Stimulated activated CD4-positive, alpha-beta T cell treated with anti-CD3 and anti-CD28 coated beads, Interleukin-15, amount 100 ng/mL, for 48 hours (primary cell): ENCODE measurements at places on chromosomes 12 and 14.

DNA sequence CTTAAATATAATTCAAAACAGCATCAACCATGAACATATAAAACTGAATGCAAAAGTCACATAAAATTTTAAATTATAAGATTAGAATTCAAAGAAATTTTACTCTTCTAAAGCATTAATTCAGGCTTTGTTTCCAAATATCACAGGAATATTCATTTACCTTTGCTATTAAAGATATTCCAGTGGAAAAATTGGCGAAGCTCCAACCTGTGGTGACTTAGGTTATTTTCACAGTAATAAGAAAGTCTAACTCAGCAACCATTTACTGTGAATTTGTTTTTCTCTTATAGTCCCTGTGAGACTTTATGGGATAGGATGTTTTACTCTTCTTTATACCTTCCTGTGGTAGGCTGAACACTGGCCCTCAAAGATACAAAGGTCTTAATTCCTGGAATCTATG, 3.2 kb downstream of the WDR89 start:
- no peak for DNase-seq

DNA sequence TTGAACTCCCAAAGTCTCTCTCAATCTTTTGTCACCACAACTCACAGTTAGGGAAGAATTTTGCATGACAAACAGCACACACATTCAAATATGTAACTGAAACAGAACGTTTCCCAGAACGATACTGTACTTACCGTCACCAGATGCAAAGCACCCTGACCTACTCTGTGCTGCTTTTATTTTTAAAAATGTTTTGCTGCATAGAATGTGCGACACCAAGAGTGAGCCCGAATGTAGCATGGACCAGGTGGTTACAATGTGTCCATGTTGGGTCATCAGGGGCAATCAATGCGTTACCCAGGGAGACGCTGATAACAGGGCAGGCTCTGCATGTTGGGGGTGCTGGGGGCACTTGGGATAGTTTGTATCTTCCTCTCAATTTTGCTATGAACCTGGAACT, 14.6 kb upstream of the EIF5 start:
- no peak for DNase-seq

GRCh38 chr12:87152075-87152474, 877.1 kb downstream of the C12orf50 start:
- no peak for DNase-seq

GRCh38 chr12:53659011-53659551, 16.8 kb downstream of the ATP5MC2 start:
- no peak for DNase-seq

GRCh38 chr12:39161465-39162085, 256.2 kb upstream of the CPNE8 start:
- DNase-seq = no peak

DNA sequence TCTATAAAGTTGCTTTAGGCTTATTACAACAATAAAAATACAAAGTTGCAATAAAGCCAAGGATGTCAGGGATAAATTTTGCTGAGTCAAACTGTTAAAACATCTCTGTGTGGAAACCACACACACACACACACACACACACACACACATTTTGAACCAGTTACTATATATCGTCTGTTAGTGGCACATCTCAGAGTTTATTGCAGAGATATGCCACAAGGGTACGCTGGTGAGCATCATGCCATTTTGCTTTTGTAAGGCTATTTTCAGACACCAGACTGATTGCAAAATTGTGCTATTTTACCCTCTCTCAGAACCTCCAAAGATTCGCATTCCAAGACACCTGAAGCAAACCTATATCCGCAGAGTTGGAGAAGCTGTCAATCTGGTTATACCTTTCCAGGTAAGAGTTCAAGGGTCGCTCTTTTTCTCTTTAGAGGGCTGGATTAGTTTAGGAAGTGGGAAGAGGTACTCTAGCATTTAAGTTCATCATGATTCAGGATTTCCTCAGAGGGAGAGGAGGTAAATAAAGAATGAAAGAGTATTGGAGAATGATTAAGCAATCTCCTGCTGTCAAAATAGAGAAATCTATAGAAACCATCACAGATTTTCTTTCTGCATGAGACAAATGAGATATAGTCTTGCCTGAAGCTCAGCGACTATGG, 27.3 kb upstream of the CHPT1 start:
- no peak for DNase-seq

DNA sequence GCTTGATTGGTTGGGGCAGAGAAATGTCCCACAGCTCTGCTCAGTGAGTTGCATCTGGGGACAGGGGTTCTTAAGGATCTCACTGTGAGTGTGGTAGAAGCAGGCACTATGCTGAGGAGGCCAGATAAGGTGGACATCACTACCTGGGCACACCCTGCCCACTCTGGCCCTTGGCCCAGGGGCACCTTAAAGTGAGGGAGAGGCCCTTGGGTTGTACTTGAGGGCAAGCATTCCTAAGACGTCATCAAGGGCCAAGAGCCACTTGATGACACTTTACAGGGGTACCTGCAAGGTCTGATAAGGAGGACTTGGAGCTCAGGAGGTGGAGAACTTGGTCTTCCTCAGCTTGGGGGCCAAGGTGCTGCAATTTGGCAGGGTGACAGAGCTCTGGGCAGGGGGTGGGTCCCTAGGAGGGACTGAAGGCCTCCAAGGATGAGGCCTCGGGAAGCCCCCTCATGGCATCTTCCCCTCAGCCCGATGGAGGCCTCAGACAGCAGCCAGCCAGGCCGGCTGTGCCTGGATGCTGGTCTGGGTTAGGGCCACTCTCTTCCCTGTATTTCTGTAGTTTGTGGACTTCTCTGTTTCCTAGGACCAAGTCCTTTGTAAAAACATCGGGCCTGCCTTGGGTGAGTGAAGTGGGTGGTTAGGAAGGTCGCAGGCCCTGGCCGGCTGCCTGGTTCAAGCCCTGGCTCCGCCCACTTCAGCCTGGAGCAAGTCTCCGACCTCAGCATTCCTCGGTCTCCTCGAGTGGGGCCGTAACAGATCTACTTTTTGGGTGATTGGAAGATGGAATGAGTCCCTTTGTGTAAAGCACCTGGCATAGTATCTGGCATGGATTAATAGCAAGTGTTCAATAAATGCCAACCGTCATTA, 24.8 kb downstream of the GPR68 start:
- no peak for DNase-seq

GRCh38 chr14:78997811-78998210, 827.6 kb downstream of the NRXN3 start:
- no peak for DNase-seq

GRCh38 chr12:24584032-24584675, 364.7 kb downstream of the BCAT1 start:
- no peak for DNase-seq
